ENCODE measurements at places on chromosomes 4 and X. TPM values are rescaled to one million over a fixed set of nuclear protein-coding genes. Genes with fewer than 3 reads are reported as not detected.

DNA sequence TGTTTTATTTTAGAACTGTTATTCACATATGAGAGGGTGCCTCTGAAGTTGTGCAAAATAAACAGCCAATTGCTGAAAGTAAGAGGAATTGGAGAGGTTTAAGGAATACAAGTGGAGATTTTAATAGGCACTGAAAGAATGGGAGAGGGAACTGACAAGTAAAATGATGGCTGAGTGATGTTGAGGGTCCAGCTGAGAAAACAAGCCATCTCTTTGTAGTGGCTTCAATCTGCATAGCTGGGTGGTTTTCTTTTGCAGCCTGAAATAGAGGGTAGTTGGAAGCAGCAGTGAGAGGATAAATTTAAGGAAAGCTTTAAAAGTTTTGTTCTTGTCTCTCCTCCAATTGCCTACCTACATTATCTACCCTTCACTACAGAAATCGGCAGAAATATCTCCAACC is 106.7 kb upstream of the DGKK start:
- no peak overlapping the region for H3K27ac ChIP-seq
- no peak overlapping the region for H3K4me3 ChIP-seq
- H3K27me3 ChIP-seq = no peaks in the 10 kb centered on the region
- no peaks in the 10 kb centered on the region for H3K36me3 ChIP-seq

DNA sequence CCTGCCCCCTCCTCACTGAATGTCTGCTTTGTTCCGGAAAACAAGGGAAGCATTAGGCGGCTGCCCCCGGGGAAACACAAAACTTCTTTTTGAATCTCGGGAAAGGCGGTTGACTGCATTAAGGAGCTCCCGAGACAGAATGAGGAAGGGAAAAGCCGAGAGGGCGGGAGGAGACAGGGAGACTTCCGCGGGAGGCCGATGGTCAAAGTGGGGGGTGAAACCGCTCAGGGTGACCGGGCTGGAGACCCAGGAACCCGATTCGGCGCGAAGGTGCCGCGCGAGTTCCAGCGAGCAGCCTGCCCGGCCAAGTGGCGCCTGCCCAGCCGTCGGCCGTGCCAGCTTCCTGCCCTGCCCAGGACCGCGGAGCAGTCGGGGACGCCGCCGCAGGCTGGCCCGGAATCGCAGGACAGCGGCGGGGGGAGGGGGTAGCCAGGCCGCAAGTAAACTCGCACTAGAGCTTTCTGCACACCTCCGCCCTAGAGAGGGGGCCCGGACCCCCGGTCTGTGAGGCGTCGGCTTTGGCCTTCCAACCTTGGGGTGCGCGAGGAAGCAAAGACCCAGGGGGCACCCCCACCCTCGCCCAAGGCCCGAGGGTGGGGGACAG is 55.1 kb upstream of the BCOR start:
- peak overlapping the region; percentile 43 for H3K4me3 ChIP-seq
- H3K36me3 ChIP-seq = no peaks in the 10 kb centered on the region
- peaks cover 9% of the 10 kb centered on the region for H3K27me3 ChIP-seq
- no peak overlapping the region for H3K27ac ChIP-seq
- DNase-seq = no peak

DNA sequence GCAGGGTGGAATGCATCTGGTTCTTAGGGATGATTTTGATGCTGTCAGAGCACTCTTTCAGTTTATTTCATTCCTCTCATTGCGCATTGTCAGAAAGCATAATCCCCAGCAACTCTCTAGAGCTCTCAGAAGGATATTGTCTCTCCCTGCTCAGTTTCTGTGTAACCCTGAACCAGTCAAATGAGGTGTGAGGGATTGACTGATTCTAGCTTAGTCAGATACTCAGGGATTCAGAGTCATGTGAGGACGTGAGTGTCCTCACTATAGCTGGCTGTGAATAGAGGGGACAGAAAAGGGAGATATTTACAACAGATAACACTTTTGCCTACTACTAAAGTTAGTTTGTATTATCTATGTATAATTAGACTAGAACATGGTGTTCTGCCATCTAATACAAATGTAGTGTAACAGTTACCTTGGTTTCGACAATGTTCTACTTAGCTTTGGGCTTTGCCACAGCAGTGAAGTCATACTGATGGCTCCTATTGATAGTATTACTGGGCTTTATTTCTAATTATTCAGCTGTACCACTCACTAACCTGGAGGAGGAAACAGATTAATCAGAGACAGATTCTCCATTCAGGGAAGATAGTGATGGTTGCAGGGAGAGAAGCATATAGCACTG is 19.5 kb downstream of the AP1AR start:
- no peaks in the 10 kb centered on the region for H3K36me3 ChIP-seq
- no peak for DNase-seq
- no peak overlapping the region for H3K27ac ChIP-seq

GRCh38 chr4:910366-911091 is 21.6 kb downstream of the GAK start:
- no peaks in the 10 kb centered on the region for H3K4me1 ChIP-seq
- H3K36me3 ChIP-seq = no peaks in the 10 kb centered on the region
- no peak for DNase-seq
- H3K27me3 ChIP-seq = no peaks in the 10 kb centered on the region
- H3K27ac ChIP-seq = no peak overlapping the region
- H3K4me3 ChIP-seq = no peak overlapping the region

DNA sequence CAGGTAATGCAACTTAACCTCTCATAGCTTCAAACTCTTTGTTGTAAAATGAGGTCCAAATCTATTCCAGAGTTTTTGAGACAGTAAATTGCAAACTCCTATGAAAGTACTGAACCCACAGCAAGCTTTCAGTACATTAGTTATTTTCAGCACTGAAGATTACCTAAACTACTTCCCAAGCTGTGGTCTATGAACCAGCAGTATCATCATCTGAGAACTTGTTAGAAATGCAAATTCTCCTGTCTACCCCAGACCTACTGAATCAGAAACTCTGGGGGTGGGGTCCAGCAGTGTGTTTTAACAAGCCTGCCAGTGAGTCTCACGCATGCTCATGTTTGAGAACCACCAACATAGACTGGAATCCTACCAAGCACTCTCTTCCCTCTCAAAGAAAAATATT is 5.7 kb upstream of the CASP6 start:
- no peaks in the 10 kb centered on the region for H3K4me1 ChIP-seq
- no peak for DNase-seq
- H3K36me3 ChIP-seq = peaks cover 18% of the 10 kb centered on the region
- H3K27me3 ChIP-seq = no peaks in the 10 kb centered on the region
- H3K27ac ChIP-seq = no peak overlapping the region

DNA sequence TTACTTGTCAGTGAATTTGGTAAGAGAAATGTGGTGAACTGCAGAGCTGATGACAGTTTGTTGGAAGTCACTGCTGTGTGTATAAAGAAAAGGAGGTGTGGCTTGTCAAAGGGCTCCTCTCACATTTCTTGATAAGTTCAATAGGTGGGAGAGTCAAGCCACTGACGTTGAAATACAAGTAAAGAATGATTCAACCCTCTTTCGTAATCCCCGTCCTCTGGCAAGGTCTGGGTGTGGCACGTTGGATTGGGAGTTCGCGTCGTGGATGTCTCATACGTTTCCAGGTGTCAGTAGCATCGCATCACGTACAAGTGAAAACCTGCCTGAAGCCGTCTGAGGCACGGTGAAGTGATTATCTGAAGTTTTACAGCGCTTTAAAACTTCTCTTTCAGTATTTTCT is 76.4 kb downstream of the EGF start:
- DNase-seq = no peak
- H3K4me1 ChIP-seq = peaks cover 6% of the 10 kb centered on the region
- no peak overlapping the region for H3K27ac ChIP-seq
- H3K27me3 ChIP-seq = no peaks in the 10 kb centered on the region
- no peak overlapping the region for H3K4me3 ChIP-seq

DNA sequence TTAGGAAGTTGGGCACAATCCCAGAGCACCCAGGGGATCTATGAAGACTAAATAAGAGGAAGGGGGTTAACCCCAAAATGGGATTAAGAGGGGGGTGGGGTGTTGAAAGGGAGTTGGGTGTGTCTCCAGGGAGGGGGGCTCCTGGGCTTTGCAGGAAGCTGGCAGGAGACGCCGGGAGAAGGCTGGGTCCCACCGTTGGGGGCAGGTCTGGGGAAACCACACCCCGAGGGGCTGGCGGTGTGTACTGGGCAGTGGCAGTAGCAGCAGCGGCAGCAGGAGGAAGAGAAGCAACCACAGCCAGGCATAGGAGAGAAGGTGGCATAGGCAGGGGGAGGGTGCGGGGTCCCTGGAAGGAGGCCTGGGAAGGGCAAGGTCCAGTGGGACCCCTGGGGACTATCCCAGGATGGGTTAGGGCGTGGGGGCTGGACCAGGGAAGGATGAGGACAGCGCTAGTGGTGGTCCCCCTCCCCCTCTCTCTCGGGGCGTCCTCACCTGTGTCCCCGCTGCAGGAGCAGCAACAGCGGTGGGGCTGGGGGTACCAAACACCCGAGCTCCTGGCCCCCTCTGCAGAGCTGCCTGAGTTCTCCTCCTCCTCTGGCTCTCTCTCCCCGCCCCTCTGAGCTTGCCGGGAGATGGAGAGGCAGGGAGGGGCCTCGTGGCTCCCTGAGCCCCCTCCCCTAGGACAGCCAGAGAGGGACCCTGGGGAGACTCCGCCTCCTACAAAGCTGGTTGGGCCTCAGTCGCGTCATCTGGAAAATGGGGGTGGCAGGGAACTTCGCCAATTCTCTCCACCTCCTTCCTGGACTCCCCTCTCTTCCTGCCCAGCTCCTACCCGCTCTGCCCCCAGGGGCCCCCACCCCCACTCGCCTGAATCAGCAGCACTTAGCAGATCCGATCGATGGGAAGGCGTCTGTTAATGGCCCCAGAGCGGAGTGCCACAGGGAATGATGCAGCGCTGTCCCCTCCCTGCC is at the start of gene KCND1:
KCND1 (minus strand) TSS at position 596 of the 971 bp plus-strand sequence. CDS start 1,573 bp downstream, outside the sequence.
- H3K4me3 ChIP-seq = peak within 1 kb of the TSS; percentile 32
- H3K27me3 ChIP-seq = no peaks in the 10 kb centered on the region
- H3K4me1 ChIP-seq = no peaks in the 10 kb centered on the region
- H3K27ac ChIP-seq = peak within 1 kb of the TSS; percentile 43
- H3K36me3 ChIP-seq = no peaks in the 10 kb centered on the region

DNA sequence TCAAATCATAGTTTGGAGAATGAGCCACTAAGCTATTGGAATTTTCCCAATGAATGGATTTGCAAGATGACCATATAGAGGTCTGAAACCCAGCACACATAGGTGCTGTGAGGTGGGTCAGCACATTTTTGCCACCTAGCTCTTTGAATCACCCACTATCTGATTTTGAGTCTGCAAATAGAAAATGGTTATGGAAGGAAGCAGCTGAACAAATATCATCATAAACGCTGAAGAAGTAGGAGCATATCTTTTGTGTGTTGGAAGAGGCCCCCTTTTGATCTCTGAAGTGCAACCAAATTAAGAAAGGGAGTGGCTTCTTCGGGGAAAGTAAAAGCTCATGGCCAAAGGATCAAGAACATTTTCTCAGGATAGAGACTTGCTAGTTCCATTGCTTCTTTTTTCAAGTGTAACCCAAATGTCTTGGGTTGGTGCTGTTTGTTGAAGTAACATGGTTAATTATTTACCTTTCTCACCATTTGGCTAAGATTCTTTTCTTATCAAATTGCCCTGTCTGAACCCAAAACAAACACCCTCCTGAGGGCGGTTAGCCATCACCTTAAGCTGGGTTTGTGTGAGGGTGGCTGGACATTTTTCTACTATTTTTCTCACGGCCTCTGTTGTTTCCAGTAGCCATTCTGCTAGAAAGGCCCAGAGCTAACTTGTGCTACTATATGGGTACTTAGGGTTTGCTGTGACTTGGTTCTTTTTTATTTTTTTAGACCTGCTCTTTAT is 18.4 kb upstream of the SORBS2 start:
- H3K4me3 ChIP-seq = no peak overlapping the region
- H3K4me1 ChIP-seq = peaks cover 34% of the 10 kb centered on the region
- H3K27me3 ChIP-seq = no peaks in the 10 kb centered on the region
- no peak for DNase-seq
- H3K36me3 ChIP-seq = no peaks in the 10 kb centered on the region

GRCh38 chrX:12304261-12304660 is 166.0 kb downstream of the FRMPD4 start:
- DNase-seq = peak; percentile 60
- H3K4me1 ChIP-seq = peaks cover 14% of the 10 kb centered on the region
- H3K27ac ChIP-seq = peak overlapping the region; percentile 77

DNA sequence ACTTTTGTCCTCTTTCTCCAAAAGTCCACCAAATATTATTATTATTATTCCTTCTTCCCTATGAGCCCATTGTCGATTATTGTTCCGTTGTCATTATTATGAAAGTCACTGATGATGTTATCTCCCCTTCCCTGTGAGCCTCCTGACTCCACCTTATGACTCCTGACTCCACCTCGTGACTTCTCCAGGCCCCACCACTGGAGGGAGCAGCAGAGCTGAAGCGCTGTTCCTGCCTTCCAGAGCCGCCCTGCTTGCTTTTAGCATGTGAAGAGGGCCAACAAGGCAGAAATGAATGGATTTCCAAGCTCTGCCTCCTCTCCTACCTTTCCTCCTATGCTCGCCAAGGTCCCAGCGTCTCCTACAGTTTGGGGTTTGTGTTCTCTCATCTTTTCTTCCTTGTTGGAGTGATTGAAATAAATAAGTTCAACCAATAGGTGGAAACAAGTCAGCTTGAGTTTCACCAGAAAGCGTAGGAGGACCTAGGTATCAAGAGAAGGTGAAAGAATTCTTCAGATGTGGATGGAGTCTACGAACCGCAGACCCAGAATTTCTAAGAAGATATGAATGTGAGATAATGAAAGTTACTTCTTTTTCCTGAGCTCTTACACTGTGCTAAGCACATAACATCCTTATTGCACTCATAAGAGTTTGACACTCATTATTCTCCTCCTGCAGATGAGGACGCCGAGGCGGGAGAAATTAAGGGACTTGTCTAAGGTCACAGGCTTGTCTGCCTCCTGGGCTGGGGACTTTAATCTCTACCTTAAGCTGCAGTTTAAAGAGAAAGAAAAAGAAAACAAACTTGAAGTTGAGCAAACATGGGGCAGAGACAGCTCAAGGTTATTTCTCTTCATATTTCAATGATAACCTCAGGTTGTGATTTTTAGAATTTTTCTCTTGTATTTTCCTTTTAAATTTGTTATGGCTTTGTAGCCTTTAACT is 26.1 kb downstream of the IGSF1 start:
- H3K27me3 ChIP-seq = no peaks in the 10 kb centered on the region
- no peaks in the 10 kb centered on the region for H3K36me3 ChIP-seq
- no peak overlapping the region for H3K4me3 ChIP-seq
- DNase-seq = peak; percentile 32
- H3K27ac ChIP-seq = no peak overlapping the region

GRCh38 chrX:149571770-149572169 is 15.5 kb downstream of the MAGEA9B start:
- no peaks in the 10 kb centered on the region for H3K27me3 ChIP-seq
- H3K36me3 ChIP-seq = no peaks in the 10 kb centered on the region
- no peaks in the 10 kb centered on the region for H3K4me1 ChIP-seq
- DNase-seq = no peak
- no peak overlapping the region for H3K4me3 ChIP-seq

The DOK7 gene
- total RNA-seq = 18.0 TPM

The CXCL8 gene
- total RNA-seq = not detected

The TEX13C gene
- total RNA-seq = not detected

The KLHL34 gene
- total RNA-seq = not detected

The CFAP97 gene
- 22.2 TPM for total RNA-seq
